ENCODE measurements at places on chromosomes 2 and 18.
A peak's percentile ranks its signal among the peaks of the same experiment; 100 is the strongest.

DNA sequence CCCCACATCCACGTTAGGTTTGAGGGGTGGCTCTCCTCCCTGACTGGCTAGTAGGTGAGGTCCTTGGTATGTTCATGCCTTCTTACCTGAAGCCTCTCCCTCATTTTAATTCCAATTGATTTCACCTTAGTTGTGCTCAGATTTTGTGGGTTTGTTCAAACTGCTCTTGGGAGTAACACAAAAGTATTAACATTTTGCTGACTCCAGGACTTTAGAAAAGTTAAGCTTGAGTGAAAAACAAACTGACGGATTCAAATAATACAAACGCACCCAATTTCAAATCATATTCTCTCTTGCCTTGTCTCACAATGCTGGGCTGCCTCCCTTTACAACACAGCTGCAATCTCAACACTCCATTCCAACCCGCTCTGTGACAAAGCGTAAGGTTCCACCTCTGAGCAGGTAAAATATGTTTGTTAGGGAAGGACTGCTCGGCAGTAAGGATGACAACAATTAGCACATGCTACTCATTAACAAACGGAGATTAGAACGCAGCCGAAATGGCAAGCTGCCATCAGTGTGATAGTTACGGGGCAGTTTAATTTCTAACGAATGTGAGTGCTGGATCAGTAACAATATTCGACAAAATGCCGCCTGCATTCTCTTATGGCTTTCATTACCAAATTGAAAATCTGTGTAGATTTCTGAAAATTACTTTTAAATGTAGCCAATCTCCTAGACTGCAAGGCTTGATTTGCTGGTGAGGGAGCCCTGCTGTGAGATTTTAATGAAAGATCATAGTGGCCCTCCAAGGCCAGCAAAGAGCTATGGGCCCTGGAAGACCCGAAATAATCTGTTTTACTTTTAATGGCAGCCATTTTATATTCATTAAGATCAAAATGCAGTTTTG, 730.6 kb upstream of the FANCL start:
- no peak for DNase-seq

- DNase-seq, result no peak
Measured at GRCh38 chr2:162915858-162916257, 77.3 kb upstream of the KCNH7 start.

- no peak for DNase-seq
Measured at GRCh38 chr2:227373389-227373788, 5.7 kb downstream of the TM4SF20 start.

DNA sequence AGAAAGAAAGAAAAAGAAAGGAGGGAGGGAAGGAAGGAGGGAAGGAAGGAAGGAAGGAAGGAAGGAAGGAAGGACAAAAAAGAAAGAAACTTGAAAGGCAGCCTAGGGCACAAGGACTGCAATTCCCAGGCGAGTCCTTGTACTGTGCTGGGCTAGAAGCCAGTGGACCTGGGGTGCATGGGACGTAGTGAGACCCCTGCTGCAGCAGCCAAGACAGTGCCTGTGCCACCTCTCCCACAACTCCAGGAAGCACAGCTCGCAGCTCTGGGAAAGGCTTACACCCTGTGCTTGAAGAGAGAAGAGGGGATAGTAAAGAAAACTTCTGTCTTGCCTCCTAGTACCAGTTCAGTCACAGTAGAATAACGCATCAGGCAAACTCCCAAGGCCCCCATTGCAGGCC, 227.9 kb upstream of the CDH7 start:
- no peak for DNase-seq

GRCh38 chr2:149148194-149149006, 109.9 kb downstream of the LYPD6B start:
- DNase-seq, result no peak

- DNase-seq, result no peak
Measured at GRCh38 chr2:54106631-54107454, 8.6 kb upstream of the ACYP2 start.

GRCh38 chr2:98769114-98769476, 38.2 kb upstream of the MGAT4A start:
- no peak for DNase-seq

- DNase-seq, result no peak
Measured at GRCh38 chr2:46800218-46800617, 115.4 kb downstream of the MCFD2 start.

GRCh38 chr2:65620524-65620923, 188.1 kb upstream of the SPRED2 start:
- DNase-seq, result no peak

GRCh38 chr2:164205347-164205746, 415.9 kb downstream of the GRB14 start:
- DNase-seq, result no peak

DNA sequence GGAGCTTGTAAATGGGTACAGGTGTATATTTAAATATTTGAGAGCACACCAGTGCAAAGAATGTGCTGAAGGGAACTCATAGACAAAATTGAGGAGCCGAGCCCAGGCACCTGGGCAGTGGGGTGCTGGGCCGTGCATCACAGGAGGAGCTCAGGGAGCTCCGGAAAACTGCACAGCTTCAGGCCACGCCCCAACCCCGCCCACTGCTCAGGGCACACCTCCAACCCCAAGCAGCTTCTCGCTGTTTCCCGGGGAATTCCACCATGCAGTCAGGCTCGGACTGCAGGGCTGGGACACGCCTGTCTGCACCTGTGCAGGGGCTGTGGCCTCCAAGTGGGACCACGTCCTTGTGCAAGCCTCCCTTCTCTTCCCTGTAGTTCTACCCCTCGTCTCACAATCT, 243.0 kb downstream of the HDAC4 start:
- no peak for DNase-seq

- no peak for DNase-seq
Measured at GRCh38 chr2:15975676-15976075, 35.3 kb downstream of the MYCN start.

GRCh38 chr18:8858888-8859511, 153.6 kb downstream of the MTCL1 start:
- peak; percentile 22 for DNase-seq

GRCh38 chr2:23478933-23479683, 94.1 kb downstream of the KLHL29 start:
- DNase-seq, result no peak

DNA sequence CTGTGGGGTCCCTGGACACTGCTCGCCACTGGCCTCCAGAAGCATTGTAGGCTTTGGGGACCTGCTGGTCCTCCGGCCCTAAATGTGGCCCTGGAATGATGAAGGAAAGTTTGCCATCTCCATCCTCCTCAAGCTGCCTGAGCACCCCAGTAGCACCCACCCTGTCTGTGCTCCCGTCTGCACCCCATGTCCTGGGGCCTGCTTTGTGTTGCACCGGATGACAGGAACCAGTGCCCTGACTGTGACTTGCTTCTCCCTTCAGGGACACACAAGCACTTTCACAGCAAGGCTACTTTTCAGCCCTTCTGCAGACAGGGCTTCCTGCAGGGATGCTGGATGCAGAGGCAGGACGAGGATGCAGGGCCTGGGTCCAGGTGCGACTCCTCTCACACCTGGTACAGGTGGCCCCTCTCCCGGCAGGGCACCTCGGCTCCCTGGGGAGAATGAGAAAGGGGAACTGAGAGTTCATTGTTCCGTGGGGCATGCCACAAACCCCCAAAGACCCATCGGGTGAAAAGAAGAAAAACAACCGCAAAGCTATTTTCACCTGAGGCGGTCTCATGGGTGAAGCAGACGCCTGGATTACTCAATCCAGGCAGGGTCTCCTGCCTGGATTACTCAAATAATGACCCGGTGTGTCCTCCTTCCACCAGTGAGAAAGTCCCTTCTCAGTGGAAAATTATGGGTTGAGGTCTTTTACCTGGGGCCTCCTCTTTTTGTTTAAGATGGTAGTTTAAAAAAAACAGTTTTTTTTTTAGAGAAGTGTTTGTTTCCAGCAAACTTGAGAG, 74.9 kb downstream of the LONRF2 start:
- DNase-seq, result no peak

GRCh38 chr18:7740821-7741220, 173.7 kb downstream of the PTPRM start:
- no peak for DNase-seq

GRCh38 chr2:160613466-160614153, 120.0 kb upstream of the RBMS1 start:
- DNase-seq, result no peak

- DNase-seq, result no peak
Measured at GRCh38 chr2:37623971-37624900, 47.2 kb downstream of the CDC42EP3 start.

- no peak for DNase-seq
Measured at GRCh38 chr2:74939919-74940812, 18.3 kb upstream of the POLE4 start.

DNA sequence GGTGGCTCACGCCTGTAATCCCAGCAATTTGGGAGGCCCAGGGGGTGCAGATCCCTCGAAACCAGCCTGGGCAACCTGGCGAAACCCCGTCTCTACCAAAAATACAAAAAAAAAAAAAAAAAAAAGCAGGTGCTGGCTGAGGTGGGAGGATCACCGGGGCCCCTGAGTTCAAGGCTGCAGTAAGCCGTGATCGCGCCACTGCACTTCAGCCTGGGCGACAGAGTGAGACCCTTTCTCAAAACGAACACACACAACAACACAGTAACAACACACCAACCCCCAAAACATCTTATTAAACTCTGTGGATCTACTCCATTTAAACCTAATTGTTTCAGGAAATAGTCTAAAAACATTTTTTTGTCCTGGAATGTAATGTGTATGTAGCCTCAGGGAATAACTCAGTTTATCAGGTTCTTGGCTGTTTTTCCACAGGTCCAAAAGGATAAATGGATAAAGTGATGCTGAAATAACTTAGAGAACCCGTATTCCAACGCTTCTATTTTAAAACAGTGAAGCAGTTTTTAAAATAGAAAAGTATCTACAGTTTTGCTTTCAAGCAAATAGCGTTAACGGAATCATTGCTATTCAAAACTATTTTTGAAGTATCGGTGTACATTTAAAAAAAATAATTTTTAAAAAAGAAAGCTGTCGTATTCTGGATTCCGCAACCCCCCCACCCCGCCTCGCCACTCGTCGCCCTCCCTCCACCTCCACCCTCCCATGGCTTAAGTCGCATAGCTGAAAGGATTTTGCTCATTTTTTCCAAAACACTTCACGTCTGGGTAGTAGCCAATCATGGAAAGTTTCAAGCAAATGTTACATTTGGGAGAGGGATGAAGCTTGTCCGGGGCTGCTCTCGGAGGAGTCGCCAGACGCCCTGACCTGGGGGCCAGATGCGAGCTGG, 895 bp upstream of the GLS start:
- no peak for DNase-seq
